ENCODE measurements at places on chromosomes 11 and 22. TPM values are rescaled to one million over a fixed set of nuclear protein-coding genes. Genes with fewer than 3 reads are reported as not detected.

DNA sequence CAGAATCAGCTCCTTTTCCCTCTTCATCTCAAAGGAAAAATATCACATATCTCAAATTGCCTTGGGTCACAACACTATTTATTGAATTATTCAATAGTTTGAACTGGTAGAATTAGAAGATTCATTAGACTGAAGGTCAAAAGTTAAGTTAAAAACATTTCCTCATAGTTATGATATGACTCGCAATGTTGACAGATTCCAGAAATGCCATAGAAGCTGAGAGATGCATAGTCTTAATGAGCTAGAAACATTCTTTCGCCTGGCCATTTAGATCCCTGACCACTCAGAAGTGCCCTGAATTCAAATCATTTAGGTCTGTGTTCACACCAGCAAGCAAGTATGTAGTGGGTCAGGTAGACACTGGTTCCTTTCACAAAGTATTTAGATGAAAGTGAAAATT lies 44.4 kb downstream of the FAT3 start:
- no peak for DNase-seq
- no peak overlapping the region for H3K27ac ChIP-seq
- H3K4me3 ChIP-seq: no peak overlapping the region
- no peaks in the 10 kb centered on the region for H3K36me3 ChIP-seq

IGLL5 gene
- 0.93 TPM for total RNA-seq

DNA sequence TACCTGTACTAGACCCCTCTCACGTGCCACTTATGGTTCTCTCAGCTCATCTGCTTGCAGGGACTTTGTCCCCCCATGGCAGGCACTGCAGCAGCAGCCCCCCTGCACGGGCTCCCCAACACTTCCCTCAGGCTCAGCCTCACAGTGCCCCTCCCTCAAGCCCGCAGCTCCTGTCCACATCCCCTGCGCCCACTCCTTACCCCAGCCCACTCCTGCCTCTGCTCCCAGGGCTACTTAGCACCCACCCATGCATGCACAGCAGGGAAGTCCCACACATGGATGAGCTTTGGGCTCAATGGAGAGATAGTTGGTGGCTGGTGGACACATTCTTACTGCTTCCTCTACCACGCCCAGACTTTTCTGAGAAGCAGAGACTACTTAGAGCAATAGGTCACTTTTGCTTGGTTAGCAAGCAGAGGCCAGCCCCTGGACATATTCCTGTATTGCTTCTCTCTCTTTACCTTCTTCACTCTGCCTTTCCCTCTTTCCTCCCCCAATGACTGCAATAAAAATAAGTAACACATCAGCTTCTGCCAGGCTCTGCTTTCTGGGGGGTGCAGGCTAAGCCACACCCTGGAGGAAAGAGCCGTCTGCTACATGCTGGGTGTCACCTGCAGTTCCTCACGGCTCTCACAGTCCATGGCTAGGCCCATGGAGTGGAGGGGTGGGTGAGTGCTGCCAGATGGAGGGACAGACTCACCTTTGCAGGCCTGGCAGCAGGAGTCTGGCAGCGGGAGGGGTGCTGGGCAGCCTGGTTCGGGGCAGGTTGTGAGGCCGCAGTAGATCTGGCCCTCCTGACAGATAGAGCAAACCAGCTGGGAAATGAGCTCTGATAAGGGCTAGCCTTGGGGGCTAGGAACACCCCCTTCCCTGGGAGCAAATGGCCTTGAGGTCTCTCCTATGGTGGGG lies 23.4 kb downstream of the CHRDL2 start:
- H3K27me3 ChIP-seq: no peaks in the 10 kb centered on the region
- no peaks in the 10 kb centered on the region for H3K4me1 ChIP-seq
- no peak for DNase-seq
- no peak overlapping the region for H3K27ac ChIP-seq

GRCh38 chr22:46039535-46039934 lies 62.6 kb upstream of the WNT7B start:
- H3K4me3 ChIP-seq: no peak overlapping the region
- no peaks in the 10 kb centered on the region for H3K36me3 ChIP-seq
- DNase-seq: no peak
- no peak overlapping the region for H3K27ac ChIP-seq
- no peaks in the 10 kb centered on the region for H3K27me3 ChIP-seq
- peaks cover 22% of the 10 kb centered on the region for H3K4me1 ChIP-seq

- peaks cover 17% of the 10 kb centered on the region for H3K27me3 ChIP-seq
- H3K4me1 ChIP-seq: peaks cover 8% of the 10 kb centered on the region
- no peak overlapping the region for H3K27ac ChIP-seq
- peaks cover 11% of the 10 kb centered on the region for H3K36me3 ChIP-seq
These were observed 22.8 kb downstream of the CTTN start for GRCh38 chr11:70421123-70421522.

DNA sequence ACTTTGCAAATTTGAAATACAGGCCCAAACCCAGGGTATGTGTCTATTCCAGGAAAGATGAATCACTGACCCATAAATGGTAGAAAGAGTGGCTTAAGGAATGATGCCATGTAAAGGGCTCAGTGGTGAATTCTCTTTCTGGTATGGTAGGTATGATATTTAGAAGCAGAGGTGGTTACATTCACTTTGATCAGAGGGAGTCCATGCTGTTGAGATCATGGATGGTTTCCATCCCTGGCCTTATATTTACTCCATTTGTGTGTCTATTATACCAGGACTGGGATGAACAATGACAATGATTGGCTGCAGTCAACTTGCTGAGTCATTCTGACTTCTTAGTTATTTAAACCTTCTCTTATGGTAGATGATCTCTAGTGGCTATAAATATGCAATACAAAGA lies 419.8 kb upstream of the LRRC4C start:
- no peak for DNase-seq
- H3K36me3 ChIP-seq: no peaks in the 10 kb centered on the region
- H3K27ac ChIP-seq: no peak overlapping the region
- H3K27me3 ChIP-seq: no peaks in the 10 kb centered on the region
- no peaks in the 10 kb centered on the region for H3K4me1 ChIP-seq

RPL3 gene
- total RNA-seq: 3,164 TPM

- no peaks in the 10 kb centered on the region for H3K36me3 ChIP-seq
- no peaks in the 10 kb centered on the region for H3K4me1 ChIP-seq
- no peak overlapping the region for H3K4me3 ChIP-seq
- DNase-seq: no peak
- H3K27ac ChIP-seq: no peak overlapping the region
These were observed 309.1 kb upstream of the C11orf87 start for GRCh38 chr11:109112821-109113280.

DNA sequence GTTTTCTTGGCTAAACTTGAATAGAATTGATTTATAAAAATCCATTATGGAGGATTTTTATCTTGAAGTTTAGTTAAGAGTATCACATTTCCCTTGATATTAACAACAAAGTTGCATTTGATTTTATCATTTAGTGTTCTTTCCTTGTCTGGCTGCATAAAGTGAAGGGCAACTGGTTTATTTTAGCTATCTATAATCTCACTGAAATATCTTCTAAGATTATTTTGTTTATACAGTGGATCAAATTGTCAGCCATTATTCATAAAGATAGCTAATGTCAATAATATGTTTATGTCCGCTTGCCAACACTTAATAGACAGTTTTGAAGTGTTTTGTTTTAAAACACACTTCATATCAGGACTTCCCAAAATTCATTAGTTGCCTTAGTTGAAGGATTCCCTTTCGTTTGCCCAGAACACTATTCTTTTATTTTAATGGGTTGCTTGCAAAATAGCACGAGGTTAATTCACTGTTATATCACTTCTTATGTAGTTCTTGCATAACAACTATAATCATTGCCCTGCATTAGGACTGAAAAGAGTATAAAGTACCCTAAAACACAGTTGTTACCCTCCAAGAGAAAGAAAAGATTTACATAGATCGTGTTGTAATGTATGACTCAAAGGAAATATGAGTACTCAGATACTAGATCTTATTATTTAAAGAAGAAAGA lies 73.0 kb downstream of the MSANTD4 start:
- H3K4me1 ChIP-seq: no peaks in the 10 kb centered on the region
- H3K4me3 ChIP-seq: no peak overlapping the region
- H3K36me3 ChIP-seq: no peaks in the 10 kb centered on the region
- H3K27ac ChIP-seq: no peak overlapping the region
- DNase-seq: no peak

BMAL1 gene
- 12.2 TPM for total RNA-seq

- no peak overlapping the region for H3K27ac ChIP-seq
- DNase-seq: no peak
- peaks cover 48% of the 10 kb centered on the region for H3K27me3 ChIP-seq
These were observed 3.0 kb downstream of the RAB39A start for GRCh38 chr11:107931206-107931605.

- peaks cover 4% of the 10 kb centered on the region for H3K27me3 ChIP-seq
- DNase-seq: no peak
- H3K4me3 ChIP-seq: no peak overlapping the region
- no peaks in the 10 kb centered on the region for H3K36me3 ChIP-seq
These were observed 98.9 kb downstream of the TRAF6 start for GRCh38 chr11:36411202-36411640.

Measured in activated naive CD8-positive, alpha-beta T cell treated with anti-CD3 and anti-CD28 coated beads for 36 hours (primary cell).